ENCODE measurements at places on chromosomes 13 and 19.

GRCh38 chr19:50512999-50513745 lies 541 bp downstream of the ASPDH start:
- no peak for DNase-seq

- DNase-seq = no peak
These were observed 6.4 kb downstream of the RPL21 start for GRCh38 chr13:27257648-27258253.

DNA sequence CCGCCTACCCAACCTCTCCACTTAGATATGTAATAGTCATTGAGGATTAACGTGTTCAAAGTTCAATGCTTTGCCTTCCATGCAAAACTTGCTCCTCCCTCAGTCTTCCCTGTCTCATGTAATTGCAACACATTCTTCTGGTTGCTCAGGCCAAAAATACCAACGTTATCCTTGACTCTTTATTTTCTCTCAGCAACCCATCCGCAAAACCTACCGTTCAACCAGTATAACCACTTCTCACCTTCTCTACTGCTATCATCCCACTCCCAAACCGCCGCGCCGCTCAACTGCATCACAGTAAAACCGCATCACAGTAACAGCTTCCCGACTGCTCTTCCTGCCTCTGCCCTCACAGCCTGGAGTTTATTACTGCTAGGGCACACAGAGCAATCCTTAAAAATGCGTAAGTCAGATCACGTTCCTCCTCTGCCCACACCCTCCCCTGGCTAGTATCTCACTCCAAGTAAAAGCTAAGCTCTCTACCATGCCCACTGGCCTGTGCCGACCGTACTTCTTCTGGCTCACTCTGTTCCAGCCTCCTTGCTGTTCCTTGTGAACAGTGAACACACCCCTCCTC lies 8.2 kb downstream of the MTIF3 start:
- DNase-seq = no peak

- no peak for DNase-seq
These were observed 450 bp downstream of the SELENOW start for GRCh38 chr19:47778954-47779351.

DNA sequence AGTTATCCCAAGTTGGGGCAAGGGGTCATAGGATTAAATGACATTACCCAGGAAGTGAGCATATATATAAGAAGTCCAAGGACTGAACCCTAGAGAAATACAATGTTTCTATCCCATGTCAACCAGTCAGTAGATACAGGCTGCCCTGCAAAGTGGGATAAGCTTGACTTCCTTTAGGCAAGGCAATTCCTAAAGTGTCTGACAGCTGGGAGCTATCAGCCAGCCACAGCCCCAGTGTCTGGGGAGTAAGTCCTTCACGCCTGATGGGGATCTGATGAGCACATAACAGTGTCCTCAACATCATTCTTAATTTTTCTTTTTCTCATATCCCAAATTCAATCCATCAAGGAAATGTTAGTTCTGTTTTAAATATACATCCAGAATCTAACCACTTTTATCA lies 54.1 kb downstream of the DNAJC15 start:
- DNase-seq = no peak

- DNase-seq = peak; percentile 14
These were observed 15.7 kb downstream of the ZNF808 start for GRCh38 chr19:52542984-52543664.

DNA sequence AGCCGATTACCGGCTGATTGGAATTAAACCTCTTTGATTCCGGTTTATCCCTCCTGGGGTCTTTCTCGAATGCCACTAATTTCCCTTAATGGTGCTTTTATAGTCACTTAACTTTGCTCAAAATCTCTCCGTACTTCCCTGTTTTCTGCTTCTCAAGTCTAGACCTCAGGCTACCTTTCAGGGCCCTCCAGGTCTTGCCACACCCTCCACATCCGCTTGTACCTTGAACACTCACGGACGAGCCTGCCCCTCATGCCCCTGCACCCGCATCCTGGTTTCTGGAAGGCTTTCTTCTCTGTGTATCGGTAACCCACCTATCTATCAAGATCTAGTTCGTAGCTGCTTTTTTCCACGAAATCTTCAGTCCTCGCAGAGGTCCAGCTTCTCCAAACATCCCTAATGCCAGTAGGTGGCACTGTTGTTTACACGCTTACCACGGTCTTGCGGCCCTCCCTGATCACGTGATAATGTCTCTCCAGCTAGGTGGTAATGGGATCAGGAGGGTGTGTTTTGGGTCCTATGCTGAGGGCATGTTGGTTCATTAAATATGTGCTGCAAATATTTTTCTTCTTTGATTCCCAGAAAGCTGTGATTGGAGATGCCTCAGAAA lies 13.8 kb downstream of the ATP12A start:
- DNase-seq = peak; percentile 42

GRCh38 chr13:87131611-87132010 lies 539.6 kb upstream of the SLITRK5 start:
- no peak for DNase-seq

DNA sequence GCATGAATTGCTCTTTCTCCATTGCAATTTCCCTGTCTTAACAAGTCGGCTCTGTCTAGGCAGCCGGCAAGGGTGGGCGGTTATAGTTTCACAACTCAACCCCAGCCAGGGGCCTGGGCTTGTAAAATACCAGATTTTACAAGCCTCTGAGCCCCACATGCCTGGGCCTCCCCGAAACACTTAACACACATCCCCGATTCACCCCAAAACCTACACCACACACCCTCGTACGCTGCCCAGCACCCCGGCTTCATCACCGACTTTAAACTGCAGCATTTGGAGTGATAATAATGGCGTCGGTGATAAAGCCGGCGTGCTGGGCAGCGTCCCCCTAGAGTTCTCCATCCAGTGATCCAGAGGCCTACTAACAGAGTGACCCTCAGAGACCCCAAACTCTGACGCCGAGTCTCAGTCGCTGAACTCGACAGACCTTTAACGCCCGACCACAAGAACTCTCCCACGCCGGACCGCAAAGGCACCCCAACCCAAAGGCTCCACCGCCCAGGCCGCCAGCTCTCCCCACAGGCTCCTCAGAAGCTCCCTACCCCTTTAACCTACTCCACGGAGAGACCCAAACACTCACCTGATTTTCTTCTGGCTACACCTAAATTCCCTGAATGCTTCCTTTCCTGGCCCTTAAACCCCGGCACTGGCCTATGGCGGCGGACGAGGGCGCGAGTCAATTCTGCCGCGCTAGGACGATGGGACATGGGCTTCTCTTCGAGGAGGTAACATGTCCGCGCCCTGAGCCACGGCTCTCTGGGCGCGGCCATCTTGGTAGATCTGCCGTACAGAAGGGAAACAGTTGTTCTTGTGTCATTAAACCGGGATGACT lies at the start of gene ZNF649:
ZNF649 (minus strand) TSS at position 687 of the 835 bp plus-strand sequence. CDS start 4,910 bp downstream, outside the sequence.
- DNase-seq = peak; percentile 81

DNA sequence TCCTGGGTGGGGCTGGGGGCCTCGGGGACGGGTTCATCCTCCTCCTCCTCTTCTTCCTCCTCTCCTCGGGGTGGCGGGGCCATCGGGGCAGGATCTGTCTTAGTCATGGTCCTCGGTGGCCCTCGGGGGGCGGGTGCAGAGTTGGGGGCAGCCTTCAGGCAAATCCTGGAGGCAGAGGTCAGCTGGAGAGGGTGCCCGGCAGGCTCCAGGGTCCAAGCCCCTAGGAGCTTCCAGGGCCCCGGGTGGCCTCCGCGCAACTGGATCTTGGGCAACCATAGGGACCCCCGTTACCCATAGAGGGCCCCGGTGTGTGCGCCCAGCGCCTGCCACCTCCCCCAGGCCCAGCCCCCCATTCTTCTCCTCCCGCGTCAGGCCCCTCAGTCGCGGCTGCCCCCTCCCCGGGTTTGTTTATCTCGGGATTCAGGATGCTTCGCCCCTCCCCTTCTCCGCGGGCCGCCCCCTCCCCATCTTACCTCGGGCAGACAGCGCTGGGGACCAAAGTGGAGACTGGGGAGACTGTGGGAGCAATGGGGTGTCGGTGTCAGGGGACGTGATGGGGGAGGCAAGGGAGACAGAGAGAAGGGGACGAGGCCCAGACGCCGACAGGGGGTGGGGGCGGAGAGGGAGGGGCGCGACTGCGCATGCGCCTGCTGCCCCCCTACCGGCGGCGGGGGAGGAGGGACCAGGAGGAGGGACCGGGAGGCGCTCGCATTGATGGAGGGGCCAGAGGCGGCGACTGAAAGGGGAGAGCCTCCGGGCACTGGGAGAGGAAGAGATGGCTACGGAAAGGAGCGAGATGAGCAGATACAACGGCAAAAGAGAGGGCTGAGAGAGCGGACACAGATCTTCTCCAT lies at the start of gene CLIP3:
CLIP3 (minus strand) TSS at position 623 of the 854 bp plus-strand sequence; CDS start at position 107, 516 bp downstream.
- peak; percentile 44 for DNase-seq

DNA sequence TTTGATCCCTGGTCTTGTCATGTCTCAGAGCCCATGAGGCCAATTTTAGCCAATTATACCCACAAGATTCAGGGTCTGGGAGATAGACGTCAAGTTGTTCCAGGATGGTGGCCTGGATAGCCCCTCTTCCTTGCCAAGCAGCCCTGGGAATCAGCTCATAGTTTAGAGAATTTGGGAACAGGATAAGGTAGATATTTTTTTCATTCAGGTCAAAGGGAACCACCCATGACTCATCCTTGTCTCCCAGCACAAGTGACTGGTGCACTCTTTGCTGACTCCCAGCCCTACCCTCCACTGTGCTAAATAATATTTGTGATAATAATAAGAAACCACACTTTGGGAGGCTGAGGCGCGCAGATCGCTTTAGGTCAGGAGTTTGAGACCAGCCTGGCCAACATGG lies 17.1 kb upstream of the S1PR4 start:
- peak; percentile 39 for DNase-seq

- DNase-seq = peak; percentile 87
These were observed 3.5 kb upstream of the NAPSA start for GRCh38 chr19:50368649-50369570.

GRCh38 chr19:55678121-55678671 lies 3.2 kb downstream of the EPN1 start:
- DNase-seq = no peak

DNA sequence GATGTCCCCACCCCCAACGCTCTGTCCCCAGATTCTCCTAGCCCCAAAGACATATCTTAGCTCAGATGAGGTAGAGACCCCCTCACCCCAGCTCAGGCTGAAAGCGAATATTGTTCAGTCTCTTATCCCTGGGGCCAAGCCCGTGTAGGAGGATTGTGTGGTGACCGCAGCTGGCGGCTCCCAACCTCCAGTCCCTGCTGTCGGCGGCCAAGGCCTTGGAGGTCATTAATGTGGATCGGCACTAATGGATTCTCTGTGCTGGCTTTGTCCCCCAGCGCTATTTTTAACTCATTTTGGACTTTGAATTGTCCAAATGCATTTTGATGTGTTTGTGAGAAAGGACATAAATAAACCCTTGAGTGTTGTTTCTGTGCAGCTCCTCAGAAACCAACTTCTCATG lies 124.2 kb downstream of the UQCRFS1 start:
- no peak for DNase-seq

DNA sequence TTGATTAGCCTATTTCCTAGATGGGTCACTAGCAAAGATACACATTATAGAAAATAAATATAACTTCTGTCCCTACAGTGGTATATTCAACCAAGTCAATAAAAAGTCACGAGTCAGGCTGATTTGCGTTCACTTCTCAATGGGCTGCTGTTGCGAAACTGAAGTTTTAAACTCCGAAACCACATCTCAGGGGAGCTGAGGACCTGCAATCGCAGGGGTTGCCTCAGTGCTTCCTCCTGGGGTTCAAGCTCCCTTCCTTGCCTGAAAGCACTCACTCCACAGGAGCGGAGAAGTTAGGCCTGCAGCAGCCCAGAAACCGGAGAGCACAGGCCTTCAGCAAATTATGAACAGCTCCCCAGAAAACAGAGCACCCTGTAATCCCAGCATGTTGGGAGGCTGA lies 39.6 kb downstream of the RAB20 start:
- DNase-seq = no peak

DNA sequence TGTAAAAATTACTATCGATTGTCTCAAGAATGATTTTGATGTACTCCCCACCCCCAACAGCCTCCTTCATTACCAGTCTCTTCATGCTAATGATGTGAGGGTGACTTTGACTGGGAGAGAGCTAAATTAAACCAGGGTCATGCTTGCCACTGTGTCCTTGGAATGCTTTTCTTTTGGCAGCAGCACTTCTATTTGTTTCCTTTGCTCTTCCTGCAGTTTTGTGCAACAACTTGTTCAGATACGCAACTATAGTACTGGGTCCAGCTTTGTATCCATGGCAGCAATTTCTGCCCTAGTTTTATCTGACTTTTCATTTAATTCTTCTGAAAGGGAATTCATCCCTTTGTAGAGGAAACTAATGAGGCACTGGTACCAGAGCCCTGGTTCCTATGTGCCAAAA lies 2792.1 kb downstream of the PCDH9 start:
- DNase-seq = no peak

DNA sequence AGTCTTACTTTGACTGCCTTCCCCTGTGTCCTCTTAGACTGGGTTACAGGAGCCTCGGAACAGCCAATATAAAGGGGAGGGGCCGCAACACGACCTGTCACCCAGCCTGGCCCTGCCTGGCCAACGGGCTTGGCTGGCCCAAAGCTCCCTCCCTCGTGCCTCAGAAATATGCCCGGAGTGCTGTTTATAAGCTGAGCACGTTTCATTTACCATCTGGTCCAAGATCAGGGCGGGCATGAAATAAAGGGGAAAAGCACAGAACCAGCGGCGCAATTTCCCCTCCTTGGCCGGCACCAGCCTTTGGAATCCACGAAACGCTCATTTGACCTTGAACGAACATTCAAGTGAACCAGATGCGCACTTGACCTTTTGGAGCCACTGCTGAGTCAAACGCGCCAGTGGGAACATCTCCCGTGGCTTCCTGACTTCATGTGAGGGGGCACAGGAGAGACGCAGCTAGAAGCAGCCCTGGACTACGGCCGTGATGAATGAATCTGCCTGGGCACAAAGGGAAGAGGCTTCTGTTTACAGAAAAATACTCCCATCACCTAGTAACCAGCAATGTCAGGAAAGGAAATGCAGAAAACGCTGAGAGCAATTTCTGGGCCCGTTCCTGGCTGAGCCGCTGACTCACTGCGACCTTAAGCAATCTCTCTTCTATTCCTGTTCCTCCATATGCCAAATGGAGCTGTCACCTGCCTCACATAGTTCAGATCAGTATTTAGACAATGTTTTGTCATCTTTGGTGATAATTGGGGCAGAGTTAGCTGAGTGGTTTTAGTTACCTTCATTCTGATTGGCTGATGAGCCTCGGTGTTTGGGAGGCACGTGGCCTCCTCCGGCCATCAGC lies 53.3 kb downstream of the RFX2 start:
- DNase-seq = peak; percentile 93

DNA sequence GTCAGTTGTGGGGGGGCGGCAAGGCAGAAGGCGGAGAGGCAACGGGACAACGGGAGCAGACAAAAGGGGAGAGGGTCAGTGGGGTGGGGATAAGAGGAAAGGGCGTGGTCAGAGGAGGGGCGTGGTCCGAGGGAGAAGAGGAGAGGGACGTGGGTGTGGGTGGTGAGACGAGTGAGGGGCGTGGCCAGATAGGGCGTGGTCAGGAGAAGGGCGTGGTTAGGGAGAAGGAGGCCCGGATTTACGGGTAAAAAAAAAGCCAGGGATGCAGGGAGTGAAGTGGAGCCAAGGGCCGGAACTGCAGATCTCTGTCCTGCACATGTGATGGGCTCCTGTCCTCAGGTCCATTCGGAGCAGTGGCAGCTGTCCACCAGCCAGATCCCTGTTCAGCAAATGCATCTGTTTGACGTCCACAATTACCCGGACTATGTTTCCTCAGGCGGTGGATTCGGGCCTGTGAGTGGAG lies 21.5 kb downstream of the CPT1C start:
- no peak for DNase-seq

- DNase-seq = peak; percentile 81
These were observed 215.4 kb upstream of the IRS2 start for GRCh38 chr13:110001670-110002275.

Measured in brain microvascular endothelial cell (primary cell).